Effector memory CD8-positive, alpha-beta T cell (primary cell): ENCODE measurements at places on chromosomes 12 and 14.

DNA sequence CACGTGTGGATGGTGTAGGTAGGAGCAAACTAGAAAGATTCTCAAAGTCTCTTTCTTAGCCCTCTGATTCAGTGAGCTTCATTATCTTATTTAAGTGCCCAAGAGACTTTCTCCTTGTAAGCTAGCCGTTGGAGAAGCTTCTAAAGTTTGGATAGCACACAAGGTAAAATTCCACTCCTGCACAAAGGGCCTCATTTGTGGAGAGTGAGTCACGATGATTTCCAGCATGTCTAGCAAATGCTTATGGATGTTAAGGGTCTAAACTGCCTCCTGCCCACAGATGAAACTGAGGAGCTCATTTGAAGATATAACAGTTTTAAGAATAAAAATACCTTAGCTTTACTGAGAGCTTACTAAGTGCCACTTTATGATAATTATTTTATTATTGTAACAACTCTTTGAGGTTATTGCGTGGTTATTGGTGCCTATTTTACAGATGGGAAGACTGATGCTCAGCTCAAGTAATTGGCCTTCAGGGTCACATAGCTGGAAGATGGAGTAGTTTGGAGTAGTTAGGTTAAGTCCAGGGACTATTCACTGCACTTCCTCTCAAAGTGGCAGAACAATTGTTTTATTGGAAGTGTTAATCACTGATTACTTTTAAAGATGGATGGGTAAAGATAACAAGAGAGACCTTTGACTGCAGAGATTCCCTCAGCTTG lies 78.7 kb upstream of the HIF1A start:
- DNase-seq: no peak

GRCh38 chr14:51805541-51805940 lies 54.9 kb upstream of the GNG2 start:
- no peak for DNase-seq

DNA sequence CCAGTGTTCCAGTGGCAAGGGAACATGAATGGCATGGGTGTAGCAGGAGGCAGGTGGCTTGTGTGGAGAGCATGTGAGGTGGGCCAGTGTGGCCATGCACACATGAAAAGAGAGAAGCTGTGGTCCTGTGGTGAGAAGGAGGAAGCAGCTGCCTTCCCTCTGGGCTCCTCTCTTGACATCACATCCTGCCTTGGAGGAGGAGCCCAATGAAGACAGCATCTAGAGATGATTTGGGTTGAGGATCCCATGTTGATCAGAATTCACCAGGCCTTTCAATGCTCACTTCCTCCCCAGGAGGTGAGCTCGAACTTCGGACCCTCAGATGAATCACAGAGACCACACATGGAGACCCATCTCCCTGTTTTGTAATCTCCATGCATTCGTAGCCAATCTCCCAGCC lies 82.6 kb downstream of the LRRC74A start:
- peak; percentile 41 for DNase-seq

GRCh38 chr14:36518031-36518585 lies 1.9 kb downstream of the NKX2-1 start:
- no peak for DNase-seq

DNA sequence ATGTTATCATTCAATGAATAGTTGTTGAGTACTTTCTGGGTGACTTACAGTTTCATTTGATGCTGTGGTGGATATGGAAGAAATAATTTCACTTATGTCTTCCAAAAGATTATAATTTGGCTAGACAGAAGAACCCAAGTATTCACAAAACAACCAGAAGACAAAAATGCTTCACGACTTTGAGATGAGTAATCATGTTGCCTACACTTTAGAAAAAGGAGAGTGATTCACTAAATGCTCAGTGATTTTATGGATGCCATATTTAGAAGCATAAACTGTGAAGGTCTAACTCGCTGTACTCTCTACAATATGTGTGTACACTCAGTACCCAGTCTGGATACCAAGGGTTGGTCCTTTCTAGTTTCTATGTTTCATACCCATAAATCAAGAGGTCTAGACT lies 101.3 kb upstream of the E2F7 start:
- no peak for DNase-seq

DNA sequence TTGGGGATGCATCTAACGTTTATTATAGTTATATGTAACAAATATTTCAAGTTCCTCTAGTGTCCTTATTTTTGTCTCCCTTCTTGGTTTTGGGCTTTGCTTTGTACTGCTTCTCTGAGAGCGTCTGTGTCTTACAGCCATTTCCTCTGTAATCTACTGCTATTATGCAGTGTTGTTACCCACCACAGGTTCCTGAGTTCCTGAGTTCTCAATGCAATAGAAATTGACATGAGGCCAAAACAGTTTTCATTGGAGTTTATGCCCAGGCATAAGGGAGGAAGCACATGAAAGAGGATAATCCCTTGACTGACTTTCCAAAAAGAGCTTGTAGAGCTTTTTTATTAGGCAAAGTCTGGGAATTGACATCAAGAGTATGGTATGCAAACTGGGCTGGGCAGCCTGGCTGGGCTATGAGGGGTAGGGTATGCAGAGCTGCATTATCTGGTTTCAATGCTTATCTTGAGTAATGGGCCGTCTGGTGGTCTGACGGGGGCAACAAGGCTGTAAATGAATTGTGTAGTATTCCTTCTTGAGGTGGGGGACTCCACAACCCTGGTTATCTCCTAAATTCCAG lies 722.5 kb upstream of the ATXN7L3B start:
- DNase-seq: no peak

- DNase-seq: no peak
Observed at GRCh38 chr12:34390171-34390841, 368.0 kb downstream of the ALG10 start.

DNA sequence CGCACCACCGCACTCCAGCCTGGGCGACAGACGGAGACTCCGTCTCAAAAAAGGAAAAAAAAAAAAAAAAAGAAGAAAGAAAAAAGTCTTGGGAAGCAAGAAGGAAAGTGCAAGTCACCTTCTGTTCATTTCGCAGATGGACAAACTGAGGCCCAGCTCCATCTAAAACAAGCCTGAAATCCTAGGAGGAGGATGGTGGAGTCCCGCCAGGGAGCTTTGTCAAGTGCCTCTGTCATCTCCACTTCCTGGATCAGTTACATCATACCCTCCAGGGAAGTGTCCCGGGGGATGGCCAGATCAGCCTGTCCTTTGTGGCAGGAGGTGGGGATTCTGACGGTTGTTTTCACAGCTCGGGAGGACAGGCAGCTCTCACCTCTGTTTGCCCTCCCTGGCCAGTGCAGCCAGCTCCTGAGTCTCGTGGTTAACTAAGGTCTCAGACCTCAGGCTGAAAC lies 8.7 kb upstream of the SDSL start:
- no peak for DNase-seq

DNA sequence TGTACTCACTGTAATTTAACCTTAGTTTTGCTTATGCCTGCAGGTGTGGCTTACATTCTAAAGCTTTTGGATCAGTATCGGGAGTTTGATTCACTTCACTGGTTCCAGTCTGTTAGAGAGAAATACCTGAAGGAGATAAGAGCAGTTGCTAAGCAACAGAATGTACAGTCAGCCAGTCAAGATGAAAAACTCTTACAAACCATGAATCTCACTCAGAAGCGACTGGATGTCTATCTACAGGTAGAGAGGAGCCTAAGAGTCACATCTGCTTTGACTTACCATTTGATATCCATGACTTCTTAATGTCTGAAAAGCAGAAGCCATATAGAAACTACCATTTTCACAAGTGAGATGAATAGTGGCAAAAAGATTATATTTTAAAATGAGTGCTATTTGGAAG lies 56.5 kb downstream of the WASHC4 start:
- no peak for DNase-seq
